ENCODE measurements at places on chromosomes 5 and 9.
A peak's percentile ranks its signal among the peaks of the same experiment; 100 is the strongest.

DNA sequence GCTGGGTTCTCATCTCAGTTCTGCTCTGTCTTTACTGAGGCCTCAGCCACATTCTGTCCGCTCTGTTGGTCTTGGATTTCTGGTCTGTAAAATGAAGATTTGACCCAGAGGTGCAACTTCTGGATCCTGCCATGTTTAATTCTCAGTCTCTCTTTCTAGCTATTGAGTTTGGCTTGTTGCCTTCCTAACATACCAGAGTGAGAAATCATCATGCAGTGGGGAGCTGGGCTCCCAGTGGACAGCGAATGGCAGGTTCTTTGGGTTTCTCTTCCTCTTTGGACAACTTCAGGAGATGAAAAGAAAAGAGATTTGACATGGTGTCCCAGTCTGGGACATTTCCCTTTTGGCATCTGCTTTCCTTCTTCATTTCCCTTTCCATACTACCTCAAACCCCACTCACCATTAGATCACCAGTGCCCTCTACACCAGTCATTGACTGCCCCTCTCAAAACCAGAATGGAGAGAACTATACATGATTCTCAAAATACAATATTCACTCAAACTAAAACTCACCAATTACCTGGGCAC is 334.7 kb downstream of the ACTL7B start:
- DNase-seq = no peak

- DNase-seq = no peak
These were observed 68.1 kb upstream of the SPOCK1 start for GRCh38 chr5:137567226-137567625.

GRCh38 chr9:87592554-87593358 is 95.1 kb downstream of the DAPK1 start:
- peak; percentile 68 for DNase-seq

GRCh38 chr5:38465061-38465460 is 91.4 kb downstream of the LIFR start:
- DNase-seq = no peak

GRCh38 chr5:157196045-157196444 is 15.4 kb downstream of the ITK start:
- DNase-seq = no peak

GRCh38 chr5:11064763-11065450 is 303.9 kb upstream of the DAP start:
- DNase-seq = no peak

DNA sequence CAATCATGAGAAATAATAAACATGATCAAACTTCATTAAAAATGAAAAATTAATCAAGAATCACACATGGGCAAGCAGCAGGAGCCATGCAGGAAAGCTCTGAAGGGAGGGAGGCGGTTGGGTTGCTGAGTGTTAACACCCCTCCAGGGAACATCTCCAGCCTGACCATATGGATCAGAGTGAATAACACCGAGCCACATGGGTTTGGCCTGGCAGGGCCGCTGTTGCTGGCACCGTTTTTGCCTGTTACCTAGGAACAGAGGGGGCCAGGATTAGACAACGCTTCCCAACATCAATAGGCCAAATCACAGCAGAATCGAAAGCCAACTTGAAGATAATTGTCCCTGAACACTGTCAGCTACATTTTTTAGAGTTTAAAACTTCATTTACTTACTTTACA is 160.2 kb downstream of the DENND1A start:
- DNase-seq = no peak

- no peak for DNase-seq
These were observed 5.6 kb upstream of the SPARC start for GRCh38 chr5:151692312-151692711.

- DNase-seq = no peak
These were observed 435.9 kb downstream of the SLCO4C1 start for GRCh38 chr5:101860145-101860544.

- DNase-seq = no peak
These were observed 126.1 kb downstream of the SEMA5A start for GRCh38 chr5:9419794-9420193.

DNA sequence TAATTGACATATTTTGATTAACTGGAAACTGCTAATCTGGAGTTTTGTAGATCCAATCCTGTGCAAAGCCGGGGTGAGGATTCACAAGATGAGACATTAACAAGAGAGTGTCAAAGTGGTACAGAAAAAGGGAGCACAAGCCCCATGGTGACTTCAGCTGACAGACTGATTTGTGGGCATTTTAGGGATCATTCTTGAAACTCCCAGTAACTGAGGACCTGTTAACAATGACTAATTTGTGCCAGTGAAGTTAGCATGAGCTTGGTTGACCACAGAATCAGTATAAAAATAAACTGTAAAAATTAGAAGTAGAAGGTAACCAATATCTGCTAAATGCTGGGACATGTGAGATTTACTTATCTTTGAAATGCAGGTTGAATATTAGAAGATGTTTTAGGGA is 1578.3 kb downstream of the EFNA5 start:
- DNase-seq = no peak

GRCh38 chr5:56580864-56581263 is 234.5 kb upstream of the MAP3K1 start:
- DNase-seq = no peak

DNA sequence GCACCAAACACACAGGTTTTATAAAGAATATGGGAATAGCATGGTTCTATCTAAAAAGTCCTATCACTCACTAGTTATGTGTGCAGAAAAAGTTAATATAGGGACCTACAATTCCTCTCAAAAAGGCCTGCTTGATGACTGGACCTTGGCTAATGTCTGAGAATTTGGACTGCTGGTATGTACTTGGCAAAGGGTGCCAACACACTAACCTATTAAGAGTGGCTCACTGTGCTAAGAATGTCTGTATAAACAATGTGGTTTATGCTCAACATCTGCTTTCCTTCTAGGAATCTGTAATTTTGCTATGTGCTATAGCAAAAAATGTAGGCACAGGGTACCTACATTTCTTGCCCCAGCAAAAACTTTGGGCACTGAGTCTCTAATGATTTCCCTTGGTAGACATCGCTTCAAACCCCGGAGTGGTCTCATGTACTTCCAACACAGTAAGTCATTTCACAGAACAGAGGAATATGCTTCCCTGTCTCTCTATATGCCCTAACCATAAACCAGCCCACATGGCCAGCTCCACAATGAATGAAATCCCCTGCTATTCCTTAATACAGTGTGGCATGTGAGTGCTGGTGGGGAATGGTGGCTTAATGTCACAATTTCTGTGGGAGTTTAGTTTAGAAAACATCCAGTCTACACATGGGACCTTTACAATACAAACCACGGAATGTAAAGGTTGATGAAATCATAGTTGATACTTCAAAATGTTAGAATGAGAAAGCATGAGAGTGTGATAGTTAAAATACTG is 101.7 kb downstream of the UBAP2 start:
- DNase-seq = no peak

DNA sequence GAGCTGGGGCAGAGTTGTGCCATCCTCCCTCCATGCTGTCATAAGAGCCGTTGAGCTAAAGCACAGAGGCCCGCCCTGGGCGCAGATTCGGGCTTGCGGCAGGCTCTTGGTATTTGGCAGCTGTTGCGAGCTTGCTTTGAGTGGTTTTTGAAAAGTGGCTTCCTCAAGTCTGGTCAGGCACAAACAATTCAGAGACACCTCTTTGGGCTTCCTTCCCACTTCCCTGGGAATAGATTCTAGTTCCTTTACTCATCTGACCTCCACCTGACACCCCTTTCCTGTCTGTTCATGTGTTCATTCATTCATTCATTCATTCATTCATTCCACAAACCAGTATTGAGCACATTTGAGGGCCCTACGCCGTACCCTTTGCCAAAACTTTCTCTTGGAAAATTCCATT is 27.4 kb downstream of the NCS1 start:
- DNase-seq = no peak

DNA sequence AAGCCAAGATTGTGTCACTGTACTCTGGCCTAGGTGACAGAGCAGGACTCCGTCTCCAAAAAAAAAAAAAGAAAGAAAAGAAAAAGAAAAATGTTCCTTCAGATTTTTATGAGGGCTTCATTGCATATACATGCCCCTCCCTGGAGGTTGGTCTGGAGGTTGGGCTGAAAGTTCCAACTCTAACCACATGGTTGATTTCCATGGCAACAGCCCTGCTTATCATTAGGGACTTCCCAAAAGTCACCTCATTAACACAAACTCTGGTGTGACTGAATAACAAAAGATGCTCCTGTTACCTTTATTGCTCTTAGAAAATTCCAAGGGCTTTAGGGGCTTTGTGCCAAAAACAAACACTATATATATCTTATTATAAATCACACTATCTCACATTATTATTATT is 113.8 kb downstream of the TMC1 start:
- DNase-seq = no peak

GRCh38 chr5:105460721-105461120 is 1898.1 kb upstream of the NUDT12 start:
- no peak for DNase-seq

DNA sequence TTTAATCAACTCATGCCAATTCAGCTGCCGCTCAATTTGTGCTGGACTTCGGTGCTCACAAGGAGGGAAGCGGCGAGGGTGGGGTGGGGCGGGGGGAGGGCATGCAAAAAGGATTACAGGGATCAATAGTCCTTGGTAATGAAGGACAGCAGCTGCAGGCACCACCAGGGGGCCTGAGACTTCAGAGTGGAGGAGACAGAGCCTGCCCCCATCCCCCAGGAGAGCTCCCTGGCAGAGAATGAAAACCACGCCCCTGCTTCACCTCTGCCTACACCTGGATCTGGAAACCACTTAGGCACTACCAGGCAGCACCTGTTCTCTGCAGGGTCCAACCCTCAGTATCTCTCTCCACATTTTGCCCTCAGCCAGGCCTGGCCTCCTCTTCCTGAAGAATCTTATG is 155.6 kb downstream of the TRIM32 start:
- no peak for DNase-seq

DNA sequence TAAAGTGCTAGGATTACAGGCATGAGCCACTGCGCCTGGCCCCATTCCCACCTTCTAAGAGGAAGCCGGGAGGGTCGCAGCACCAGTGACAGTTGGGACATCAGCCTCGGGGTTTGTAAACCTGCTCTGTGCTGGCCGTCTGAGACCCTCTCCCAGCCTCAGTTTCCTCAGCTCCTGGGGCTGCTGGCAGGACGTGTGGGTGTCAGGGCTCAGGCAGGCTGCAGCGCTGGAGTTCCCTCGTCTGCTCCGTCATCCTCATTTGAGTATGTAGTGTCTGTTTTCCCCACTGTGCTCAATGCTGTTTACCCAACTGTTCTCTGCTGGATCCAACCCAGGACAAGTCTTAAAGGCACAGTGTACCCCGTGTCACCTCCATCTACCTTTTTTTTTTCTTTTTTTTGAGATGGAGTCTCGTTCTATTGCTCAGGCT is 2.0 kb upstream of the NINJ1 start:
- DNase-seq = no peak

DNA sequence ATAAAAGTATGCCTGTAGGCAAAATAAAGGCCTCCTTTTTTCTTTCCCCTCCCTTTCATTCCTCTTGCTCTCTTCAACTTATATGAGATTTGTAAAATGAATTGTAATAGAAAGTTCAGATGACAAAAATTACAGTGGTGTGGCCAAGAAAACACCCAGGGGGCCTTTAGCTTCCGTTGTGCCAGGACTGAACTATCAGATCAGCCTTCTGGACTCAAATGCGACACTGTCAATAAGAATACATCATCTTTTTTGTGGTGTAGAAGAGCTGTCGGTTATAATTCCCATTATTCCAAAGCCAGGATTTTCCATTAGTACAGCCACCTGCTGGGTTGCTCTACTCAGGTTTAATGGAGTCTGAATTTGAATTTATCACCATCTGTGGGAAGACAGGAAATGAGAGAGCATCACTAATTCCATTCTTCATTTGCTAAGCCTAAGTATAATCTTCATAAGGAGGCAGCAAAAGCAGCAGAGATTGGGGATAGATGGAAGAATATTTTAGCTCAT is 443.4 kb downstream of the ANXA1 start:
- DNase-seq = no peak

GRCh38 chr9:130128733-130129431 is 43.3 kb upstream of the NCS1 start:
- no peak for DNase-seq

DNA sequence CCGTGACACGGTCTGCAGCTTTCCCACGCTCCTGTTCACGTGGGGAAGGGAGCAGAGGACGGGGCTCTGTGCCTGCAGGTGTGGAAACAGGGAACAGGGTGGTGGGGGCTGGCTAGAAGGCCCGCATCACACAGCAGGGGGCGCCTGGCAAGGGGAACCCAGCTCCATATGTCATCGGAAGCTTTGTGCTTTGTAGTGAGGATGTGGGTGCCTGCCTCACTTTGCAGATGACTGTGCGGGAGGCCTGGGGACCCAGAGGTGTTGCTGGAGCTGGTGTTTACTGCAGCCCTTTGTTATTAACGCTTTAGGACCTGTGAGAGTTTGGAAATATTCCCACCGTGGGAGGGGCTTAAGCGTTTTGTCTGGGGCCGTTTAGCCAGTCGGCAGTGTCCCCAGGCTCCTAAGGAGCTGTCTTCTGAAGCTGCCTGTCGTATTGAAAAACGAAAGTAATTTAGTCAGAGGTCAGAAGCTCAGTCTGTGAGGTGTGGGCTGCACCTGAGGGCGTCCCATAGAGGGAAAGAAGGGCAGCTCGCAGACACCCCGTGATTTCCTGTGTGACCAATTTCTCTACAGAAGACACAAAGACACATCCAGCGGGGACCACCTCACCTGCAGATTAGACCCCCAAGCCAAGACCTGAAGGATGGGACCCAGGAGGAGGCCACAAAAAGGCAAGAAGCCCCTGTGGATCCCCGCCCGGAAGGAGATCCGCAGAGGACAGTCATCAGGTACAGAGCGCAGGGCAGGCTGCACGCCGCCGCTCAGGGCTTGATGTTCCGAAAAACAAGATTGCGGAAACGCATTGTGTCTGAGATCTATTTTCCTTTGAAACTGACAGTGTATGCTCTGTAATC is 9.1 kb downstream of the MAN1B1 start:
- DNase-seq = no peak

DNA sequence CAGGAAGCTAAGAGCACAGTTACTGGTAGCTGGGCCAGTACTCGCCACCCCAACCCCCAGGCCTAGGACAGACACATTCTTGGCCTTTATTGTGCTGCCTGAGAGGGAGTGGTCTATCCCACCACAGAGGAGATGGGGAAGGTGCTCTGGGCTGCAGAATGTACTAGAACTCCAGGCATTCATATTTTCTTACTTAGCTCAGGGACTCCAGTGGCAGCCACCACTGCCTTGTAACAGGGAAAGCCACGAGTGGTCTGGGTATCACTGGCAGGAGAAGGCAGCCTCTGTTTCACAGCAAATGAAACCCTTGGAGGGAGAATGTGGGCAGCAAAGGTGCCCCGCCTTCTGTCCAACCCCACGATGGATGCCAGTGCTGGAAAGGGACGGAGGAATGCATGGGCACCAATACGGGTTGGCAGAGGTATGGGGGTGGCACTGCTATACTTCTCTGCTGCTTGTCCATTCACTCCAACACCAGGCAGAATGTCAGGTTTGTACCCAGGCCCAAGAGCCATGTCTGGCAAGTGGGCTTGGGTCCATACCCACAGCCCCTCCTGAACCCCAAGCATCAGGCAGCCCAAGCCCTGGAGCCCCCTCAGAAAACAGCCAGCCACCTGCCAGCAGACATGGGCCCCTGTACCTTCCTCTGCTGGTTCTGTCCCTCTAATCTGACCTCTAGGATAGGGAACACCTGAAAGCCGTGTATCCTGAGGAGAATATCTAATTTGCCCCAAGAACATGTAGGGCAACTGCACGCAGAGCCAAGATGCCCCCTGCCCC is 4.6 kb downstream of the SEPTIN8 start:
- no peak for DNase-seq

Data from uterus (tissue), 4 donors.